ENCODE measurements at places on chromosomes 1 and 21.

- no peak for DNase-seq
Observed at GRCh38 chr1:3948344-3948743, 48.3 kb upstream of the C1orf174 start.

- no peak for DNase-seq
Observed at GRCh38 chr1:6434186-6434585, 9.6 kb downstream of the ESPN start.

DNA sequence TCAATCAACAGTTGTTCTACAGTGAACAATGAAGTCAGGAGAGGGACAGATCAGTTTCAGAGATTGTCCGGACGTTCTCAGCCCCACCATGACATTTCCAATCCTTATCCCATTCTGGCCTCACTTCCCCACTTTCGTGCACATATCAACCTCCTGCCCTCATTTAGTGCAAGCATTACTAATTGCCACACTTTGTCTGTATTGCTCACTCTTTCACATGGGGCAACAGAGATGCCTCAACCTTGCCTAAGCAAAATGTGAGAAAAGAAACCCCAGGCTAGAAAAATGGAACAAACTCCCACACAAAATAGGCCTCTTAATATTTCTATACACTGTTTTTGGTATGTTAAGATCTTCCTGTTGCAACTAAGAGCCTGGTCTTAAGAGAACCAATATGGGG, 8.9 kb upstream of the RGS1 start:
- DNase-seq, result no peak

GRCh38 chr21:37871121-37871862, 45.0 kb downstream of the KCNJ6 start:
- DNase-seq, result no peak

DNA sequence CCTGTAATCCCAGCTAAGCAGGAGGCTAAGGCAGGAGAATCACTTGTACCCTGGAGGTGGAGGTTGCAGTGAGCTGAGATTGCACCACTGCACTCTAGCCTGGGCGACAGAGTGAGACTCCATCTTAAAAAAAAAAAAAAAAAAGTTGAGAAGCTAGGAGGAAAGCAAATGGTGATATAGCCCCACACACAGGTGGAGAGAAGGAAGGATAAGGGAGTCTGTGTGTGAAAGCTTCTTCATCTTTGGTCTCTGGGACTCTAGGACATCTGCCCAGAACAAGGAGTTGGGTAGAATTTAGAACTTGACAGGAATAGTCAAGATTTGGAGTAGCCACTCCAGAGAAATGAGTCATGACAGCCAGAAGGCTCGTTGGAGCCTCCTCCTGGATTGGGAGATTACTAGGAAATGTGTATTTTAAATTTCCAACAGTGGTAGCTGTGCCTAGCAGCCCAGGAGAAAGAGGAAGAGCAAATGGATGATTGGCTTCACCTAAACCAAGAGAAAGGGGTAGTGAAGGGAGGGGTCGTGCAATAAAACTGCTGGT, 19.9 kb downstream of the NPL start:
- DNase-seq, result no peak

- no peak for DNase-seq
Observed at GRCh38 chr1:183124259-183124658, 61.8 kb upstream of the LAMC2 start.

- DNase-seq, result no peak
Observed at GRCh38 chr1:229157480-229157879, 113.4 kb upstream of the RAB4A start.

DNA sequence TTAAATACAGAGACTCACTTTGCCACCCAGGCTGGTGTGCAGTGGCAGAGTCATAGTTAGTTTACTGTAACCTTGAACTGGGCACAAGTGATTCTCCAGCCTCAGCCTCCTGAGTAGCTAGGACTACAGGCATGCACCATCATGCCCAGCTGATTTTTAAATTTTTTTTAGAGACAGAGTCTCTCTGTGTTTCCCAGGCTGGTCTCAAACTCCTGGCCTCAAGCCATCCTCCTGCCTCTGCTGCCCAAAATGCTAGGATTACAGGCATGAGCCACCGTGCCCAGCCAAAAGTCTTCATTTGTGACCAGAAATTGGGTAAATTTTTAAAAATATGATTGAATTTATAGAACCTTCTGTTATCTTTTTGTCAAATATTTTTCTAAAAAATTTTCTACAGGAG, 17.9 kb upstream of the TARS2 start:
- no peak for DNase-seq

- DNase-seq, result no peak
Observed at GRCh38 chr1:20124456-20125057, 5.2 kb upstream of the PLA2G2D start.

DNA sequence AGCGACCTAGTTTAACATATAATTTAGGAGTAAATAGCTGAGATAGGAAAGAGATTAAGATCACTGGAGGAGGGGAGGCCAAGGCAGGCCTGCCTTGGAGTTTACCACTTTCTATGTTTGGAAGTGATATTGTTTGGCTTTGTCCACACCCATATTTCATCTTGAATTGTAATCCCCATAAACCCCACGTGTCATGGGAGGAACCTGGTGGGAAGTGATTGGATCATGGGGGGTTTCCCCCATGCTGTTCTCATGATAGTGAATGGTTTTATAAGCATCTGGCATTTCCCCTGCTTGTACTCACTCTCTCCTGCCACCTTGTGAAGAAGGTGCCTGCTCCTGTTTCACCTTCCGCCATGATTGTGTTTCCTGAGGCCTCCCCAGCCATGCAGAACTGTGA, 58.3 kb upstream of the ARTN start:
- no peak for DNase-seq

- DNase-seq, result no peak
Observed at GRCh38 chr1:237701534-237701933, 189.2 kb downstream of the ZP4 start.

- DNase-seq, result no peak
Observed at GRCh38 chr1:96820107-96820506, 98.5 kb downstream of the PTBP2 start.

- no peak for DNase-seq
Observed at GRCh38 chr21:41232013-41232412, 64.1 kb downstream of the BACE2 start.

DNA sequence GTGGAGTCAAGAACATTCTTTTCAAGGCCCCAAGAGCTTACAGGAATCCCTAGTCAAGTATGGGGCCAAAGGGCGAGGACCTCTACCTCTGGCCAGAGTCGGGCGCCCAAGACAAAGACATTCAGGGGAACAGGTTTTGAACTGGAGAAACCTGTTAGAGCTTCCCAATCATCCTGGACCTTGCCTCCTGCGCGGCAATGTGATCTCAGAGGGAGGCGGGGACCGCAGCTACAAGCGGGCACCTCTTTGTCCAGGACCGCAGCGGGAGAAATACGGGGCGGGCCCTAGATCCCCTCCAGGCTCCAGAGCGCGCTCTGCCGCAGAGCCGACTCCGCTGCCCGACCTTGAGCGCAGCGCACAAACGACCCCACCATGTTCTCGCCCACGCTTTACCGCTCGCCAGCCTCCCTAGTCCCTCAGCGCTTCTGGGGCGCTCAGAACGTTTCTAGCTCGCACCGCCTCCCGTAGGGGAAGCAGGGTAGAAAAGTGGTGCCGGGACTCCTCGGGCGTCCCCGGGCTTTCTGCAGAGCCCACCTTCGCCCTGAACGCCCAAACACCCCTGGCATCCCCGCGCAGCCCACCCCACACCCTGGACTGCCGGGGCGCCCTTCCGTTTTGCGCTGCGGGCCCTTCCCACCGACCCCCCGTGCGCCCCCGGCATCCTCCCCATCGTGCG, 28.1 kb downstream of the RABIF start:
- no peak for DNase-seq

DNA sequence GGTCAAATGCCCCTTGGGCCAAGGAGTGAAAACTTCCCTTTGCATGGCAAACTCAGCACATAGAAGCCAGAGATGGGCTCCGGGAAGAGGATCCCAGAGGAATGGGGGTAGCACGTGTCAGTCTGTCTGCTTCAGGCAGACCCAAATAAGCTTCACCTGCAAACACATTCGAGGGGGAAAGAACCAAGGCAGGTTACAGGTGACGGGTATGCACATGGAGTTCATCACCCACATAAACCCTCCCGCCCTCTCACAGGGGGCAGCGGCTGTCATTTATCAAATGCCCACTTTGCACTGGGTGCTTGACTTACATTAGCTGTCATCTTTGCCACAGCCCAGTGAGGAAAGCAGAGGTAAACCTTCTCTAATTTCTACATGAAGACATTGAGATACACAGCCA, 73.0 kb upstream of the TLR5 start:
- no peak for DNase-seq

DNA sequence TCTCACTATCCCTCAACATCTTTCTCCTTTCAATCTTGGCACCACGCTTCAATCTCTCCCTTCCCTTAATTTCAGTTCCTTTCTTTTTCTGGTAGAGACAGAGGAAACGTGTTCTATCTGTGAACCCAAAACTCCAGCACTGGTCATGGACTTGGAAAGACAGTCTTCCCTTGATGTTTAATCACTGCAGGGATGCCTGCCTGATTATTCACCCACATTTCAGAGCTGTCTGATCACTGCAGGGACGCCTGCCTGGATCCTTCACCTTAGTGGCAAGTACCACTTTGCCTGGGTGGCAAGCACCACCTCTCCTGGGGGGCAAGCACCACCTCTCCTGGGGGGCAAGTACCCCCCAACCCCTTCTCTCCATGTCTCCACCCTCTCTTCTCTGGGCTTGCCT, 27.8 kb downstream of the SELL start:
- no peak for DNase-seq

DNA sequence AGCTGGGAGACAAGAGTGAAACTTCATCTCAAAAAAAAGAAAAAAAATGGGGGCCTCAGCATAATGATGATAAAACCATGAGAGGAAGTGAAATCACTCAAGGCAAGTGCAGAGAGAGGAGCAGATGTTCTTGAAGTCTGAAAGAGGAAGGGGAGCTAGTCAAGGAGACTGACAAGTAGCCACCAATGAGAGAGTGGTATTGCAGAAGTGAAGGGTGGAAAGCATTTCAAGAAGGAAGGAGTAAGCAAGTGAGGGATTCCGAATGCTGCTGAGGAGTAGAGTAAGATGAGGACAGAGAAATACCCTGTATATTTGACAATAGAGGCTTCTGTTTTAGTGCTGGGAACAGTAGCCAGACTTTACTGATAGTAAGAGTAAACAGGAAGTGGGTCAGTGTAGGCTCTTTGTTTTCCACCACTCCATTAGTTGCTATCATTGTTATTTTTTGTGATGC, 2.9 kb downstream of the TATDN3 start:
- no peak for DNase-seq

DNA sequence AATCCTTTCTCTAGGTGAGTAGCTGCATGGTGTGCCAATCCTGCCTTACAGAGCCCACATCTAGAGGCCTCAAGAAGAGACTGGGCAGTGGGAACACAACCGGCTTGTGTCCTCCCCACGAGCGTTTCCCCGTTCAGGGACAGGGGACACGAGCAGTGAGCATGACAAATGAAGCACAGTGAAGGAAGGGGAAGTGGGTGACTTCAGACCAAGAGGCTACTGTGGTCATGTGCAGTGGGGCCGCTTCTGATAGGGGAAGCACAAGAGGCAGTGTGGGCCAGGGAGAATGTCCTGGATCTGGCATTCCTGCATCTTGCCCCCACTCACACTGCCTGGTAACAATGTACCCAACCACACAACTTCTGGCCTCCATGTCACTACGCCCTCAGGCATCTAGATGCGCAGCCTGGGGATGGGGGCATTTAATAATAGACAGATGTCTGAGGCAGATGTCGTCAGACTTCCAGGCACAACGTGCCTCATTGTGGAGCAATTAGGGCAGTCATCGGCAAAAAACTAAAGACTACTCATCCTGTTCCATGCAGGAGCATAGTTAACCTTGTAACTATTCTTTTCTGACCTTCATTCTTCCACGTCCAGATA, 155.6 kb upstream of the NBPF11 start:
- no peak for DNase-seq

- DNase-seq, result no peak
Observed at GRCh38 chr1:155526356-155526755, 36.2 kb downstream of the ASH1L start.

- DNase-seq, result no peak
Observed at GRCh38 chr1:108597041-108597440, 37.1 kb downstream of the EEIG2 start.

Measured in activated CD8-positive, alpha-beta memory T cell treated with anti-CD3 and anti-CD28 coated beads for 1 hour (primary cell).